ENCODE measurements at places on chromosomes 12 and 14.

- DNase-seq: no peak
Measured at GRCh38 chr14:104001003-104001402, 58.7 kb upstream of the RD3L start.

DNA sequence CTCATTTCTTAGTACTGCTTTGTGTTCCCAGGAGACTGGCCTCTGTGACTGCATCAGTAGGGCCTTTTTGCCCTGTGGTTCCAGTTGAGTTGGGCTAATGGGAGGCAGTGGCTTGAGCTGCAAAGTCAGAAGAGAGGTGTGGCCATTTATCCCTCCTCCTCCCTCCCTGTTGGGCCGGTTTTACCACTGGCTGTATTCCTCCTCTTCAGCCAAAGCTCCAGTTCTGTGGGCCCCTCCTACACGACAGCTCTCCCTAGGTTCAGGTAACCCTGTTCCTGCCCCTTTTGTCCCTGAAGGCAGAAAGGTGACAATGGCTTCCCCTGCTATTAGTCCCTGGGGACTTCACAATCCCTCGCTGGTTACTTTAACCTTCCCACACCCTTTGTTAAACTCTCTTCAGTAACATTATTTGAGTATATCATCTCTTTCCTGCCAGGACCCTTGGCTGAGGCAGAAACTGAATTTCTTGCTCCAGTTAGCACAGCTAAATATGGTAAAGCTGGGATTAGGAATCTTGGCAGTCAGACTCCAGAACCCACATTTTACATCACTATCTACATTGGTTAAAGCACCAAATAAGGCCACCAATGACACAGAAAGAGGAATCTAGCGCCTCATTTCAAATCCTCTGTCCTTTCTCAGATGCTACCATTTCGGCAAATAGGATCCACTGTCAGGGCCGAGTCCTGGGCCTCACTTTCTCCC is 121.9 kb upstream of the SLC35F4 start:
- DNase-seq: no peak

- no peak for DNase-seq
Measured at GRCh38 chr12:97109441-97109840, 202.4 kb downstream of the NEDD1 start.

- no peak for DNase-seq
Measured at GRCh38 chr12:68487721-68488309, 122.9 kb upstream of the RAP1B start.

- DNase-seq: peak; percentile 32
Measured at GRCh38 chr14:21241218-21241819, 27.9 kb downstream of the HNRNPC start.

DNA sequence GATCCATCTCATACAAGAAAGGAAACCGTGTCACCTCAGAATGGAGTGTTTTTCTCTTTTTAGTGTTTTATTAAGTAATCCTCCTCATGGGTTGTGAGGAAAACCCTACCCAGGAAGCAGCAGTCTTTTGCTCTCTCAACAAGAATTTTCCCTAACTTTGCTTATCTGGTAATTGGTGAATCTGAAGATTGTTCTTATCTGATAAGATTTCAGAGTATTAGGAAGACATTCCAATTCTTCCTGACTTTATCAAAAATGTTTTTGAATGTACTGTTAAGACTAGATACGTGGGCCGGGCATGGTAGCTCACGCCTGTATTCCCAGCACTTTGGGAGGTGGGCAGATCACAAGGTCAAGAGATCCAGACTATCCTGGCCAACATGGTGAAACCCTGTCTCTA is 86.0 kb downstream of the PHLDA1 start:
- DNase-seq: no peak

DNA sequence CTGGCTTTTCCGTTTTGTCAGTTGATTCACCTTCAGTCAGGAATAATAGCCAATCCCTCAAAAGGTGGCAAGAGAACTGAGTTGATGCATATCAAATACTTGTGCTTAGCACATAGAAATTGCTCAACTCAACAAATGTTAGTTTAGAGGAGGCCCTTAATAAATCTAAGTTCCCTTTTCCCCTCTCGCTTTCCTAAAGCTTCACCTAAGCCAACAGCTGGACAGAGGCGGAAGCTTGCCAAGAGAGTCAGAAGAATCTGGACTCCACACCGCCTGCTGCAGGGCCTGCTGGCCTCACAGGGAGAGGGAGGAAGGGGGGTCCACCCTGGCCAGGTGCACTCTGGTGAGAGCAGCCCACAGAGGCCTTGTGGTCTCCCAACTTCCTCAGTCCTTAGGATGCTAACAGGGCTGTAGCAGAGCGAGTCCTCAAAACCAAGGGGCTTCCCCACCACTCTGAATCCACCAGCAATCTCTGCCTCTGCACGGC is 213.1 kb downstream of the CHST11 start:
- DNase-seq: no peak

- DNase-seq: no peak
Measured at GRCh38 chr12:68962877-68963855, 30.2 kb upstream of the CPM start.

GRCh38 chr12:67853204-67853603 is 136.0 kb upstream of the IFNG-AS1 start:
- DNase-seq: peak; percentile 59

DNA sequence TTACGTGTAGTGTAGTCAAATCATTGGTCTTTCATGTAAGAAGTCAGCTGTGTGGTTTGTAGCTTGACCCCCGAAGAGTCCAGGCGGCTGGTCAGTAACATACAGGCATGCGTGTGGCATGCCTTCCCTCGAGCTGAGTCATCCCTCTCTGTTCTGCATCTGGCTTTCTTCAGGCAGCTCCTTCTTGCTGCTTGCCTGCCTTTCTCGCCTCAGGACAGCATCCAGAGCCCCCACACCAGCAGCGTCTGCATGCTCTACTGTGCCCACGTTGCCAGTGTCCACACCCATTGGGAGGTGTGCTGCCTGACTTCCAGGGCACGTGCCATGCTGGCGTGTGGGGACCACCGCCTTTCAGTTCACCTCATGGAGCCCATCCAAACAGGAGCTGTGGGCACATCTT is 96.8 kb downstream of the EP400 start:
- DNase-seq: peak; percentile 6

GRCh38 chr12:62319058-62319457 is 58.9 kb downstream of the USP15 start:
- no peak for DNase-seq

GRCh38 chr14:101755591-101756324 is 5.8 kb upstream of the PPP2R5C start:
- DNase-seq: no peak

- no peak for DNase-seq
Measured at GRCh38 chr12:6277982-6278438, 32.5 kb upstream of the PLEKHG6 start.

GRCh38 chr14:28407996-28408395 is 358.6 kb upstream of the FOXG1 start:
- no peak for DNase-seq

DNA sequence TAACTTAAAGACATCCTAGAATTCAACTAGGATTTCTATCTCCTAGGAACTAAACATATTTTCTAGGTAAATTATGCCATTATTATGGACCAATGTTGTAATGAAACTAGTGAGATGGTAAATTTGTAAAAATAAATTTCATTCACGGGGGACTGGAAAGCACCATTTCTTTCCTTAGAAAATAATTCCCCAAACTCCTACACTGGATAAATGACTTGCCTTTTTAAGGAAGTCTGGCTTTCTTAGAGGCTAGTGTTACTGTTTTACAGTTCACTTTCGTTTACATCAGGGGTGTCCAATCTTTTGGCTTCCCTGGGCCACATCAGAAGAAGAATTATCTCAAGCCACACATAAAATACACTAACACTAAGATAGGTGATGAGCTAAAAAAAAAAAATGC is 3.3 kb downstream of the SLC39A9 start:
- no peak for DNase-seq

DNA sequence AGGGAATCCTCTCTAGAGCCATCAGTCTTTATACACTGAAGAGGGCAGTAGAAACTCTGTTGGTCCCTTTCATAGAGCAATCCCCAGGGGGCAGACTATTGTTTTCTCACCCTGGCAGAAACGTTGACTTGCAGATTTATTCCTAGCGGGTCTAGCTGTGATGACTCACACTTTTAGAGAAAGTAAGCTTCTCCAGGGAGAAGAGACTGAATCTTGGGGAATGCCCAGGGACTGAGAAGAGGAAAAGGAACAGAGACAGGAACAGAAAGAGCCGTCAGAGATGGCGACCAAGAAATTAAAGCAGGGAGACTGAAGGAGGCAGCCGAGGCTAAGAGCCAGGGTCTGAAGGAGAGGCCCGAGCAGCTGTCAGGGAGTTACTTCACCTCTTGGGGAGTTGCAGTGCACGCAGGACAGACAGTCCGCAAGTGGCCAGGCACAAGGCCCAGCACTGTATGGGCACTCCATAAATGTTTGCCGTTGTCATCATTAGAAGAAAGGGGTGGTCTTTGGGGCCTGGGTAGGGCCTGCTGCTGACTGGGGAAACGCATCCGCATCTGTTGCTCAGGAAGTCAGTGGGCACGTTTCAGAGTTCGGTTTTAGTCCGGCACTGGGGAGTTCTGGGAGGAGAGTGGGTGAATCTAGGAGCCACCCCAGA is 13.0 kb downstream of the PLEKHG6 start:
- peak; percentile 90 for DNase-seq

- no peak for DNase-seq
Measured at GRCh38 chr14:105087308-105087962, 22.2 kb upstream of the GPR132 start.

GRCh38 chr14:29311983-29312382 is 545.4 kb downstream of the FOXG1 start:
- no peak for DNase-seq

DNA sequence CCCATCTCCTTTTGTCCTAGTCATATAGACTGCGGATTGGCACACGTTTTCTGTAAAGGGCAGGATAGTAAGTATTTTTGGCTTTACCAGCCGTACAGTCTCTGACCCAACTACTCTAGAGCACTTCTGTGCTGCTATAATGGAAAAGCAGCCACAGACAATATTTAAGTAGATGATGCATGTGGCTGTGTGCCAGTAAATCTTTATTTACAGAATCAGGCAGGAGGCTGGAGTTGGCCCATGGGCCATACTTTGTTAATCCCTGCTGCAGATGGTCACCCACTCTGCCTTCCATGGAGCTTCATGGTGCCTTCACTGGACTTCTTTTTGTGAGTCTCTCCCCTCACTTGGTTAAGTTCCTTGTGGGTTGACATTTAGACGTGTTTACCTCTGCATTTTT is 584.5 kb upstream of the TBX3 start:
- no peak for DNase-seq

GRCh38 chr12:7144414-7145120 is 14.4 kb downstream of the CLSTN3 start:
- no peak for DNase-seq

DNA sequence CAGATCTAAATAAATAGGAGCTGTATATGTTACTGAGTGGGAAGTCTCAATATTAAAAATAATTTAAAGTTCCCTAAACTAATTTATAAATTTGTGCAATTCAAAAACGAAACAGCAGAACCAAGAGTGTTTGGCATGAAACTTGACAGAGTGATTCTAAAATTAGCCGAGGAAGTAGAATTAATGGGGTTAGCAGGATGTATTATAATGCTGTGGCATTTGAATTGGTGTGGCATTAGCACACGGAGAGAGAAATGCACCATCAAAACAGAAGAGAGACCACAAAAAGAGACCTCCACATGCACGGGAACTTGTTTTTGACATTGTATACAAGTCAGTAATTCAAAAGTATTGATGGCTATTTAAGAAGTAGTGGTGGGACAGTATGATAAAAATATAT is 366.0 kb upstream of the RGS6 start:
- no peak for DNase-seq

DNA sequence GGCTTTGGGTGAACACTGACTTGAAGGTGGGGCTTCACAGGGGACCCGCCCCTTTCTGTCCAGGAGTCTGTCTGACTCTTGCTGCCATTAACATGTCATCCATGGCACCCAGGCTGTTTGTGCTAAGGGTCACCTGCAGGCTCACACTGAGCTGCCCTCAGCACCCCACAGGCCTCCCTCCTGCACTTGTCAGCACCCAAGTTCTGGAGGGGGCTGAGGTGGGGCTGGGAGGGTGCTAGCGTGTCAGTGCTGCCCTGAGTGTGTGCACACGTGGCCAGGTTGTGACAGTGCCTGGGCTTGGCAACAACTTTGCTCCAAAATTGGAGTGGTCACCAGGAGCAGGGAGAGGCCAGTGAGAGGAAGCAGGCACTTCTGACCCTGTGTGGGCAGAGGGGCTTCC is 963.2 kb downstream of the TRHDE start:
- DNase-seq: no peak

GRCh38 chr12:95790917-95791849 is 619 bp upstream of the NTN4 start:
- no peak for DNase-seq

GRCh38 chr14:100438271-100438670 is 115.1 kb downstream of the SLC25A47 start:
- DNase-seq: no peak

DNA sequence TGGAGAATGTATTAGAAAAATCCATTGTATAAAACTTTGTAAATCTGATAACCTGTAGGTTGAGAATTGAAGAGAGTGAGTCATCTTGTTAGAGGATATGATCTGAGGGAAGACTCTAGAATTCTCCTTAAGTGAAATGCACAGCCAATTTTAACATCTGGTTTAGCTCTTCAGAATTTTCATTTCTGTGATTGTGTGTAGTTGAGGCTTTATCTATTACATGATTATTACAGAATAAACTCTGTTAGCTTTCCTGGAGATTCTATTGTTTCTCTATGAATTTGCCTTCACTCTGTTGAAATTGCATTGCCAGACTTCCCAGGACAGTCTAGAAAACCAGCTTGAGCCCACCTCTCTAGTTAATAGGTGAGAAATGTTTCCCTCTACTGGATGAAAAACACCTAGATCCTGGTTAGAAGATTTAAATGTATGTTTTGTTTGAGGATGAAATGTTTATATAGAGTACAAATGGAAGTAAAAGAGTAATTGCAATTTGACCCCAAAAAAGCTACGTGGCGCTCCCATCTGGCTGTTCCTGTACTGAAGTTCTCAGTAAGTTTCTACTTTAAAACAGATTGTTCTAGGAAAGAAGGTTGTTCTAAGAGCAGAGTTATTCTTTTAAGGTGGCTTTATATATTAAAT is 2.9 kb downstream of the NUDT4 start:
- DNase-seq: no peak

GRCh38 chr12:19572920-19573558 is 133.7 kb downstream of the AEBP2 start:
- peak; percentile 31 for DNase-seq

DNA sequence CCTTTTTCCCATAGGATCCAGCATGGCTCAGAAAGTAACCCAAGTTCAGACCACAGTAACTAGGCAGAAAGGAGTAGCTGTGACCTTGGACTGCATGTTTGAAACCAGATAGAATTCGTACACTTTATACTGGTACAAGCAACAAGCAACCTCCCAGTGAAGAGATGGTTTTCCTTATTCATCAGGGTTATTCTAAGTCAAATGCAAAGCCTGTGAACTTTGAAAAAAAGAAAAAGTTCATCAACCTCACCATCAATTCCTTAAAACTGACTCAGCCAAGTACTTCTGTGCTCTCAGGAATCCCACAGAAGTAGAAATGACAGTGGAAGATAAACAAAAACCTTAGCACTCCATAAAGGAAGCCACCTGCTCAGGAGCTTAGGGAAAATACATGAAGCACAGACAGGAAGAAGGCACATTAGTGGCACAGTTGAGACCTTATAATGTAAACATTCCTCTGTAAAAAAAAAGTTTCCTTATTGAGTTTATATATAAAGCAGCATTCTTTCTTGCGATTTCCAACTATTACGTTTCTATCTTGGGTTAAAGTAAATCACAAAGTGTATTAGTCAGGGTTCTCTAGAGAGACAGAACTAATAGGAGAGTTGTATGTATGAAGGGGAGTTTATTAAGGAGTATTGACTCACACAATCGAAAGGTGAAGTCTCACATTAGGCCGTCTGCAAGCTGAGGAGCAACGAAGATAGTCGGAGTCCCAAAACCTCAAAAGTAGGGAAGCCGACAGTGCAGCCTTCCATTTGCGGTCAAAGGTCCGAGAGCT is 398.4 kb downstream of the DAD1 start:
- DNase-seq: peak; percentile 34
